ENCODE measurements at places on chromosomes 1 and 21.
A peak's percentile ranks its signal among the peaks of the same experiment; 100 is the strongest.

GRCh38 chr1:230047114-230047865 lies 19.7 kb upstream of the GALNT2 start:
- DNase-seq: no peak

DNA sequence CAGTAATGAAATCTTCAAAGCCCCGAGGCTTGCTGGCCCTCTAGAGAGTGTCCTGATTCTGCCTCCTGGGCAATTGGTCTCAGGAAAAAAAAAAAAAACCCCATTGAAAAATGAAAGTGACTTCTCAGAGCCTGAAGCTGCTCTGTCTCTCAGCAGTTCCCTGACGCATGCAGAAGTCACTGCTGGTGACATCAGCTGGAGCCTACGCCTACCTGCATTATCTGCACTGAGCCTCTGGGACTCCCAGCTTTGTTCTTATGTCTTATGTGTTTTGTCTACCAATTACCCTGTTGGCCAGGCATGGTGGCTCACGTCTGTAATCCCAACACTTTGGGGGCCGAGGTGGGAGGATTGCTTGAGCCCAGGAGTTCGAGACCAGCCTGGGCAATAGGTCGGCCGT lies 10.1 kb upstream of the SLC25A33 start:
- peak; percentile 27 for DNase-seq

DNA sequence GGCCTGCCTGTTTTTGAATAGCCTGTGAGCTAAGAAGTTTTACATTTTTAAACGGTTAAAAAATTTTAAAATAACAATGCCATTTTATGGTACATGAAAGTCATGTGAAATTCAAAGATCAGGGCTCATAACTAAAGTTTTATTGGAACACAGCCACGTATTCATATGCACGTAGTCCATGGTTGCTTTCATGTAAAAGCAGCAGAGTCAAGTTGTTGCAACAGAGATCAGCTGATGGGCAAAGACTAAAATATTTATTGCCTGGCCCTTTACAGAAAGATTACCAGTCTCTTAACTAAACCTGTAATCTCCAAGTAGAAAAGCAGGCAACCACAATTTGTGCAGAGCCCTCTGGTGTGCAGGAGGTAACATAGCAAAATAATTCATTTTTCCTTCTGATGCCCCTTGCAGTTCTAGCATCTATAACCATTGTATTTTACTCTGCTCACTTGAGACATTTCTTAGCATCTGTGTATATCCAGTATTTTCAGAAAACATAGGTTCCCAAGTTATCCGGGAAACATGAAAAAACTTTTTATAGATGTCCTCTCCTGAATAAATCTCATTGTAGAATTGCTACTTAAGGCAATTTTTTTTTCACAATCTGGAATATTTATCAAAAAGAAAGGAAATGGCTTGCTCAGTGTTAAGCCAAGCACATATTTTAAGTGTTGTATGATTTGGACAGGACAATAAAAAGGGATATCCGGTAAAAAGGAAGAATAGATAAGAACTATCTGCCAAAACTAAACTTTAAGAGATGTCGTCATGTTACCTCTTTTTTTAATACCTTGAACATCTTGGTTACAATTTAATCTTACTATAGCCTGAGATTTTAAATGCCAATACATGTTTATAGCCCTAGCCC lies 430.8 kb downstream of the PLPP3 start:
- peak; percentile 19 for DNase-seq

DNA sequence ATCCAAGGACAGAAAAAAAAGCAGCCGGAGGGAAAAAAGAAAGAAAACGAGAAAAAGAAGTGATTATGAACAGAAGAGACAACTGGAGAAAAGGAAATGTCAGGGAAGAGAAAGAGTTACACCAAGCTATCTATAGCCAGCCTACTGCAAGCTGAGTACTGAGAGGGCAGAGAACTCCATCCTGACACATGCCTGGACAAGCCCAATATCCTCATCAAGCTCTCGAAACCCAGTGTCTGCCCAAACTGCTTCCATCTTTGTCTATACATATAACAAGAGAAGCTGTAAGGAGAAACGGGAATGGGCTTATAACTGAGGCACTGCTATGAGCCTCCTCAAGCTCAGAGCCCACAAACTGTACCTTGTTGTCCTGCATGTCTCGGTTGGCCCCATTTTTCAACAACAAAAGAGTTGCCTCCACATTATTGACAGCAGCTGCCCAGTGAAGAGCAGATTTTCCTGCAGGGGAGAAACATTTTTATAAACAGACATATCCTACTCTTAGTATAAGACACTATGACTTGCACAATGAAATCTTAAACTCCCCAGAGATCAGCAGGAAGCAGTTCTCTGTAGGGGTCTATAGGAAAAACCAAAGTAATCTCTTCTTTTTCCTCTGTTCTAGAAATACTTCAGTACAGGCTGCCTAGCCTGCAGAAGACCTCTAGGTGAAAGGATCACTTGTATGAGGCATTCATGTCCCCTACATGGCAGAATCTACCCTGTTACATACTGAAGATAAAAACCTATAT lies 21.2 kb upstream of the ADAM30 start:
- DNase-seq: no peak

DNA sequence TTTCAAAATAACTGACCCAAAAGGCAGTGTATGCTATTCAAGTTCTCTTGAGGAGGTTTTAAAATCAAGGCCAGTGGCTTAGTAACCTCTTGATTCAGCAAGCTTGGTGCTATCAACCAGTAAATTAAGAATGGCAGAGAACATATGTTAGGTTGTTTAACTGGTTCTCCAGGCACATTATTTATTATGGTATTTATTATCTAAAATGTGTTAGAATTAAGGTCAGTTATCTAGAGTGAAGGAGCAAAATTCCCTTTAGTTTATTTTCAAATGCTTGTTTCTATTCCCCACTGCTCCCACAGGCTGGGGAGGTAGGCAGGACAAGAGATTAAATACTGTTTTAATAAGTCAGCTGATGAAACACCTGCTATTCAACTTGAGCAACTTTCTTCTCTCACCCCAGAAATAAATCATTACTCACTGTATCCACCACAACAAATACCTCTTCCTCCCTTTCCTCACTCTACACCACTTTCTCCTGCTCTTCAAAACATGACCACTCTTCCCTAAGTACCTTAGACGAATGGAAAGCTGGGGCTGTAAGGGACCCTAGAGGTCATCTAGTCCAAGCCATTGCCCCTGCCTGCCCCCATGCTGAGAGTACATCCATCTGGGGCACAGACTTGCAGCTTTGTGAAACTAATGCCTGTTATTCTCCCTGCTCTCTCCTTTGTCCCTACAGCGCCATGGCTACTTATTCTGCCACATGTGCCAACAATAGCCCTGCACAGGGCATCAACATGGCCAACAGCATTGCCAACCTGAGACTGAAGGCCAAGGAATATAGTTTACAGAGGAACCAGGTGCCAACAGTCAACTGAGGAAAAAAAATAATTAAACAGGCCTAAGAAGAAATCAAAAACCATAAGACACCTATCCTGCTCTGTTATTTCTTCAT lies 71.7 kb downstream of the PRRX1 start:
- DNase-seq: no peak

- DNase-seq: no peak
Observed at GRCh38 chr1:50430010-50430405, 6.8 kb upstream of the DMRTA2 start.

- no peak for DNase-seq
Observed at GRCh38 chr1:117110774-117111173, 10.8 kb downstream of the TRIM45 start.

GRCh38 chr1:228104526-228105269 lies 1.6 kb upstream of the C1orf35 start:
- no peak for DNase-seq

DNA sequence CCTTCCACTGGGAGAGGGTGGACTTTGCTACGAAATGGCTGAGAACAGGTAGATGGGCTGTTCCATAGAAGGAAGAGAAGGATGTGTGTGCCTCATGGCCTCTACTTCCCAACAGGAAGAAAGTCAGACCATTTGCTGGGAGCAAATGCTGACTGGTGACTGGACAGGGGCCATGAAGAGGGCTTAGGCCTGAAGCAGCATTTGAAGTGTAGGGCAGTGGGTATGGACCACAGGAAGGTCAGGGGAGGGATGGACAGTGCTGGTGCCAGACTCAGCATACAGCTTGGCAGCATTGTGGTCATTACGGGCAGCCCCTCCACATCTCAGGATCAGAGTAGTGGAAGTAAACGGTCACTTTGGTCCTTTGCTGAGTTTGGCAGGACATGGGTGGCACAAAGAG lies 275.7 kb downstream of the MATN1 start:
- no peak for DNase-seq

GRCh38 chr1:225818229-225818628 lies 8.3 kb downstream of the EPHX1 start:
- DNase-seq: no peak
